ENCODE measurements at places on chromosomes 5 and 9.

DNA sequence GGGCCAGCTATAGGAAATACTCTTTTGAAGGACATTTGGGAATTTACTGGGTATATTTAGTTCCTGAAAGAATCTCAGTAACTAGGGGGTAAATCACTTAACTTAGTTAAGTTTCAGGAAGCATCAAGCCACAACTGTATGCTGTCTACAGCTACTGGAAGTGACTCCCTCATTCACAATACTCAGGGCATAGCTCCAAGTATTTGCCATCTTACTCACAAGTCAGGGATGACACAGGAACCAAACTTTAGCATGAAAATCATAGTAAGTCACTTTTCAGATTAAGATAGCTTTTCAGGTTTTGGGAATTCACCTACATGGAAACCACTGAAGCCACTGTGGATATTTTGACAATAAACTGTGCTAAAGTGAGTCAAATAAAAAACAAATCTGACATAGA, 242.4 kb upstream of the ATP10B start:
- DNase-seq: no peak

GRCh38 chr9:86077276-86077675, 22.1 kb downstream of the GOLM1 start:
- no peak for DNase-seq

DNA sequence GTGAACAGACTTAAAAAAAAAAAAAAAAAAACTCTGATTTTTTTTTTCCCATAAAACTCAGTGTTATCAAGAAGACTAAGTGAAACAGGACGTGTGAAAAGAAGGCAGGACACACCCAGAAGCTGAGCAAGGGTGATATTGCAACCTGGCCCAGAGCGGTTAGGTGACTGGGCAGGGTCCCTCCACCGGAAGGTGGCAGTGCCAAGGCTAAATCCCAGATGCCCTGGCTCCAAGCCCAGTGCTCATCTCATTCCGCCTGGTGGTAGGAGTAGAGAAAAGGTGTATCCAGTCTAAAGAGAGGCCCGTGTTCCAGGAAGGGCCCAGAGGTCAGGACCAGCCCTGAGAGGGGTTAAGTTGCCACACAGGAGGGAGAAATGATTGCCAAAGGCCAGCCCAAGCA, 51.5 kb upstream of the SAP30L start:
- DNase-seq: no peak

DNA sequence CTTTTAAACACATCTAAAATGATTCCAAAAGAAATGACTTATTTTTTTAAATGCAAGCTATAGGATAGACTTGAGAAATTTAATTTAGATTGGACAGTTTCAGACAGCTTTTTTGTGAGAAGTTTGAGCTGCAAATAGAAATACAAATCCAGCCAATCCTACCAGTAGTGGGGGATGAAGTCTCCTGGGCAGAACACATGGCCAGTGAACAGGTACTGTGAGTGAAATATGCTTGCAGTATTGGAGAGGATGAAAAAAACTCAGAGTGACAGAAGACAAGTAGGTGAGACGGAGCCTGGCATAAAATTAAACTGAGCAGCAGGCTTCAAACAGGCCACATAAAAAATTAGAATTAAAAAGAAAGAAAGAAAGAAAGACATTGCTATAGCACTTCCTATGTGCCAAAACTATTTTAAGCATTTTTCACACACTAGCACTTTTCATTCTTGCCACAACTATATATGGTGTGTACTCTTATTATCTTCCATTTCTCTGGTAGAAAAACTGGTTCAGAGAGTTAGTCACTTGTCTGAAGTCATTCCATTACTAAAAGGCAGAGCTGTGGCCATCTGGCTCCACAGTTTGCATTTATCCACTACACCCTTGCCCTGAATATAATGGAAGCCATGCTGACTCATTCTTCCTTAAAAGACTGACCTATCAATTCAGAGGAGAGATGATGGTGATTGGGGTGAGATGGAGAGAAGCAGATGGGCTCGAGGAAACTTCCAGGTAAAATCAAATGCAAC, 310.2 kb upstream of the CTNND2 start:
- DNase-seq: no peak

GRCh38 chr9:123309611-123310010, 41.2 kb upstream of the STRBP start:
- no peak for DNase-seq

DNA sequence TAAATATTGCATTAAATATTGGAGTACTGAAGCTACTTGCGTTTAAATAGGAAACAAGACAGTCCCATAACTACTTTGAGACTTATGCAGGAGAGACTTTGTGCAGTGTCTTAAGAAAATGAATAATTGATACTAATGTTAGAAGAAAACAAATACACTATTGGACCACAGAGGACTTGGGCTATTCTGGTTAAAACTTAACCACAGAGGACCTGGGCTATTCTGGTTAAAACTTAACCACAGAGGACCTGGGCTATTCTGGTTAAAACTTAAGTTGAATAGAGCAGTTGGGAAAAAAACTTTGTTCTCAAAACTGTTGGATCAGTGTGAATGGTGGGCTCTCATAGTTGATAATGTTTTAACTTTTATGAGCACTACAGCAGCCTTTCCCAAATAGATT, 141.7 kb downstream of the WDR70 start:
- no peak for DNase-seq

GRCh38 chr9:69580582-69581214, 91.5 kb downstream of the APBA1 start:
- DNase-seq: no peak

DNA sequence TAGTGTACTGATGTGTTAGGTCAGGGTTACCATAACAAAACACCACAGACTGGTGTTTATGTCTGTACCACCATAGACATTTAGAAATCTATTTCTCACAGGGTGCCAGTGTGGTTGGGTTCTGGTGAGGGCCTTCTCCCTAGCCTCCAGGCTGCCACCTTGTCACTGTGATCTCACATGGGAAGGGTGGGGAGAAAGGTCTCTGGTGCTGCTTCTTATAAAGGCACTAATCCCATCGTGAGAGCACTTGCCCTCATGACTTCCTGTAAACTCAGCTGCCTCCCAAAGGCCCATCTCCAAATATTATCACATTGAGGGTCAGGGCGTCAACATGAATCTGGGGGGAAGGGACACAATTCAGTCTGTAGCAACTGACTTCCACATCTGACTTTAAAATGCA, 49.8 kb downstream of the PIK3R1 start:
- DNase-seq: no peak

GRCh38 chr5:123599171-123599570, 87.2 kb downstream of the CSNK1G3 start:
- DNase-seq: no peak

DNA sequence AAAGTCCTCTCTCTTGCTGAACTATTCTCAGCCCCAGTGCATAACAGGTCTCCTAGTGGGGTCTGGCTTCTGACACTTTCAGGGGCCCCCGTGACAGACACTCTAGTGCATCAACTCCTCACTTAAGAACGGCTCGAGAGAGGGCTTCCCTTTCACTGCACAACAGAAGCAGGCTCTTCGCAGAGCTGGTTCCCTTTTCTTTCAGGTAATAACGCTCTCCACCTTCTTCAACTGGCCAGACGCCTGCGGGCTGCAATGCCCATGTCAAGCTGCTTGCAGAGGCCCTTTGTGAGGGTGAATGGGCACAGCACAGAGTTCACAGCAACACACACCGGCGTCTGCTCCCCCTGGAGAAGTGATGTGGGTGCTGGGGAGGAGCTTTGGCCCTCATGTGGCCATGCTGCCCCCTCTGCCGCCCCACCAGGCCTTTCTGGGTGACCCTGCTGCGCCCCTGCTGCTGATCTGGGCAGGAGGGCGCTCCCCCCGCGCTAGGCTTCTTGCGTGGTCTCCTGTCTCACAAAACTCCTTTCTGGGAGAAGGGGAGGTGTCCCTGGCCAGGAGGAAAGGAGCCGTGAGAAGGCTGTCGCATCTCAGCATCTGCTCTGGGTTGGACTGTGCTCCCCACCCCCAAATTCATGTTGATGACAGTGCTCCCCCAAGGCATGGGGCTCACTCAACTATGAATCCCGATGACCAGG, 2.4 kb downstream of the MRPL36 start:
- DNase-seq: no peak

- DNase-seq: no peak
These were observed 1.4 kb downstream of the TUBB4B start for GRCh38 chr9:137242269-137243203.

DNA sequence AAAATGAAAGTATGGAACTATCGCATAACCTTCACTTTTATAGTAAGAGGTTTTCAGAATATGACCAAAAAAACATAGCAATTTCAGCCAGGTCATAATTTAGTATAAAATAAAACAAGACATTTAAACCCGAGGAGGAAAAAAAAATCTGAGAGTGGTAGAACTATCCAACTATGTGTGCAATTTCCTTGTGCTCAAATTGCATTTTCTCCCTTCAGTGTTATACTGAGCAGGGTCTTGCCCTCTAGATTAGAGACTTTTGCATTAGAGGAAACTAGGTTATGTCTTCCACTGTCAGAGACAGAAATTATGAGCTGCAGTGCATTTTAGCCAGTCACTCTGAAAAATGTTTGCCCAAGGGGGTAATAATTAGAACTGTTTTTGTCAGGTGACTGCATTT, 330.6 kb downstream of the NR2F1-AS1 start:
- DNase-seq: no peak

Data from NAMALWA (cell line).